Stimulated activated CD8-positive, alpha-beta memory T cell treated with anti-CD3 and anti-CD28 coated beads, Interleukin-12 subunit alpha, Interleukin-12 subunit beta, amount 100 ng/mL, for 4 hours (primary cell): ENCODE measurements at places on chromosomes 5 and 9.

DNA sequence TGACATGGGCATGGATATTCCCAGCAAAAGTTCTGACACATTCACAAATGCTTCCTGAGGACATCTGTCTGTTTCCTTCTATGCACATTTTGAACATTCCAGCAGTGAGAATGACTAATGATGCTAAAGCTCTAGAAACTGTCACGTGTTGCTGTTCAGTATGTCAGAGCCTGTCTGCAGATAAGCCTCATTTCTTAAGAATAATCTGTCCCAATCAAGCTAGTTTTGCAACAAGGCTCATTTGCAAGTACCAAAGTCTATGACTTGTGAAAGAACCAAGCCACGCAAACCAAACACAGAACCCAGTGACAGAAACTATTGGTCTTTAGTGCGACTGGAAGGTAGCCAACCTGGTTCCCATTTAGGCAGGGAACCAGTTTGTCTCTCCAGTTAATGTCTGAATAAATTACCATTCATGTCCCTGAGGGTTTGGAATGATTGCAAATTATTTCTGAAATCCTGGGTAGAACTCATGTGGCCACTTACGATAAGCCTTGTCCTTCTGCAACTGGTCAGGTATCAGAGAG is 178.5 kb downstream of the C9orf152 start:
- no peak for DNase-seq

DNA sequence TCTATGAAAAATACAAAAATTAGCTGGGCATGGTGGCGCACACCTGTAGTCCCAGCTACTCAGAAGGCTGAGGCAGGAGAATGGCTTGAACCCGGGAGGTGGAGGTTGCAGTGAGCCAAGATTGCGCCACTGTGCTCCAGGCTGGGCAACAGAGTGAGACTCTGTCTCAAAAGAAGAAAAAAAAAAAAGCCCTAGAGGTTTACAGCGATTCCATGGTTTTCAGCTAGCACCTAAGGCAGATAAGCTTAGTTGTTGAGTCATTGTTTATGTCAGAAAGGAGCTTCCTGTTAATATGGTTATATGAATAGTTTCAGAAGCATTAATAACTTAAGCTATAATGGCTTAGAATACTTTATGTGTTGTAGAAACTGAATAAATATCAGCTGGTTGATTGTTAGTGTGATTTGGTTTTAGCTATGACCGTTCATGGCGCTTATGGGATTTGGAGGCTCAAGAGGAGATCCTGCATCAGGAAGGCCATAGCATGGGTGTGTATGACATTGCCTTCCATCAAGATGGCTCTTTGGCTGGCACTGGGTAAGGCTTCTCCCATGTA is 13.0 kb downstream of the RNF183 start:
- no peak for DNase-seq

- DNase-seq: no peak
Measured at GRCh38 chr9:17611917-17612316, 33.1 kb downstream of the SH3GL2 start.

GRCh38 chr9:136220017-136220729 is 15.2 kb upstream of the LHX3 start:
- DNase-seq: no peak

GRCh38 chr9:4832786-4833579 is 40.2 kb downstream of the RCL1 start:
- no peak for DNase-seq

DNA sequence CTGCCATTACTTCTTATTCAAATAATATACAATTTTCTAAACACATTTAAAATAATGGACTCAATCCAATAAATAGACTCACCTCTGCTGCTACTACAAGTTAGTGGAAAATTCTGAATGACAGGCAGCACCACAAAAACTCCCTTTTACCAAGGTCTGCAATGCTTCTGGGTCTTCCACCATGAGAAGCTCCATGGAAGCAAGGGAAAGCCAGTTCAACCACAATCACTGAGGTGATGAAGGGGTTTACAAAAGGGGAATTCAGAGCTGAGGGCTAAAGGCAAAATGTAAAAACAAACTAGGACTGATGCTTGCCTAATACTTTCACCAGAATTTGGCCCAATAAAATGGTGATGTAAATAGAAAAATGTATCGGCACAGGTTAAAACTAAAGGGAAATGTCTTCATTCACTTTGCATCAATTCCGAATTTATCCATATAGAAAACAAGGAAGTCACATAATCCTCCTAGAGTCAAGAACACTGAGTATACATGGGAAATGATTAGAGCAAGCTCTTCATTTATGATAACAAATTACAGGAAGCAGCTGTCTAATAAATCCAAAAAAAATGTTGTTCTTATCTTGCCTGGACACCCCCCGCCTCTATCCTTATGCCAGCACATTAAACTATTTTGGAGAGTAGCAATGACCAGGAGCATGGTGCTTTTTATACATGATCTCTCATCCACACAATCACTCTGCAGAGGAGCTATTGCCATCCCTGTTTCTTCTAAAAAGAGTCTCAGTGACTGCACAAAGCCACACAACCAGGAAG is 66.3 kb upstream of the NFIB start:
- no peak for DNase-seq

GRCh38 chr5:89756955-89757354 is 652.6 kb downstream of the CETN3 start:
- DNase-seq: no peak
